Caco-2 (cell line): ENCODE measurements at places on chromosomes 2 and 18. TPM values are rescaled to one million over a fixed set of nuclear protein-coding genes. Genes with fewer than 3 reads are reported as not detected.

The GKN1 gene
- not detected in 2 replicates for total RNA-seq

The NLRC4 gene
- total RNA-seq: not detected in 2 replicates

The TEKT4 gene
- total RNA-seq: not detected in 2 replicates

The MPP4 gene
- total RNA-seq: 0.16 and 0.37 TPM in 2 replicates

The ABI2 gene
- total RNA-seq: 58.6 and 60.0 TPM in 2 replicates

The MYO1B gene
- total RNA-seq: 80.3 and 83.4 TPM in 2 replicates

The FAM228A gene
- not detected in 2 replicates for total RNA-seq

The IL1R2 gene
- 10.1 and 15.5 TPM in 2 replicates for total RNA-seq

The DSC1 gene
- total RNA-seq: 0.11 TPM in 1 of 2 replicates, not detected in the other

The CCDC74B gene
- total RNA-seq: 1.2 and 1.6 TPM in 2 replicates

The ALK gene
- total RNA-seq: 0.11 TPM in 1 of 2 replicates, not detected in the other

The L3MBTL4 gene
- 0.23 TPM in 1 of 2 replicates, not detected in the other for total RNA-seq

DNA sequence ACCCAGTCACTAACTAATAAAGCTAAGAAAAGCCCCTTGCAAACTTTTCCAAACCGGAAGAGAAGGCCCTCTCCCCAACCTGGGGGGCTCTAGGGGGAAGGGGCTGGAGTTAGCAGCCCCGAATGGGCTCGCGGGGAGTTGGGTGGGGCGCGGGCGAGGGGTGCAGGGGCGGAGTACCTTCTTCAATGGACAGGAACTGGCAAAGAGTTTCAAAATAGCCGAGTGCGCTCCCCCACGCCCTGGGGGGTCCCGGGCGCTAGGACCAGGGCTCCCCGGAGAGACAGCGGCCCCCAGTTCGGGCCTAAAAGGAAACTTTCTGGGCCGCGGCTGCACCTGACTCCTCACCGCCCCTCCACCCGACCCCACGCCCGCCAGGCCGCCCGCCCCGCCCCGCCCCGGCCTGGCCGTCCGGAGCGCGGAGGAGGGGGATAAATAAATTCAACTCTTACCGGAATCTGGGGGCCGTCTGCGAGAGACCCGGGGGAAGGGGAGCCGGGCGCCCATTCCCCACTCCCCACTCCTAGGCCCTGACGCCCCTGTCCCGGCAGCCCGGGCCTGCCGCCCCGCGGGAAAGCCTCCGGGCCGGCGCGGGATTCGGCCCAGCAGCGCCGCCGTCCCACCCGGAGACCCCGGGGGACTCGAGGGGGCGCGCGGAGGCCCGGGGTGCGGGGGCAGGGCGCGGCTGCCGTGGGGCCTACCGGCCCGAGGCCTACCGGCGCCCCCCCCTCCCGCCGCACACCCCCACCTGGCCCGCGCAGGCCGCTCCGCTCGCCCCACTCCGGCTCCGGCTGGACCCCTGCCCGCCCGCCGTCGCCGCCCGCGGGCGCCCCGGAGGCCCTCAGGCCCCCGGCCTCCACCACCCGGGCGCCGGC is 868 bp downstream of the INO80D start:
- H3K27me3 ChIP-seq: no peaks in the 10 kb centered on the region
- peak overlapping the region; percentile 97 for H3K27ac ChIP-seq
- H3K4me3 ChIP-seq: peak overlapping the region; percentile 77
- peaks cover under 1% of the 10 kb centered on the region; the same call in 1 of the 2 replicates for H3K4me1 ChIP-seq
- H3K36me3 ChIP-seq: no peaks in the 10 kb centered on the region

DNA sequence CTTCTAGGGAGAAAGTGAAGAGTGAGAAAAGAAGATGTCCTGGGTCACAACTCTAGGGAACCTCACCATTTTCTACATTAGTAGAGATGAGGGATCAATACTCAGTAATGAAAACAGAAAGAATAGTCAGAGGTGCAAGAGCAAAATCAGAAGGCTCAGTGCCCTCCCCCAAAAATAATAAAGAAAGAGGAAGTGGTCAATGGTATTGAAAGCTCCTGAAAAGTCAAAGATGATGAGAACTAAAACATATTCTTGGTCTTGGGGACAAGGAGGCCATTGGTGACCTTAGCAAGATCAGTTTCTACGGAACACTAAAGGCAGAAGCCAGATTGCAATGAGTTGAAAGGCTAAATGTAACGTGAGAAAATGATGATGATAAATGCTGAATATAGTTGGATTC is 24.5 kb upstream of the MYO1B start:
- no peak overlapping the region for H3K4me3 ChIP-seq
- DNase-seq: no peak
- H3K27ac ChIP-seq: no peak overlapping the region
- no peaks in the 10 kb centered on the region for H3K27me3 ChIP-seq
- no peaks in the 10 kb centered on the region; the same call in 1 of the 2 replicates for H3K36me3 ChIP-seq

GRCh38 chr2:85924522-85924921 is 35.7 kb upstream of the ST3GAL5 start:
- peaks cover 32% of the 10 kb centered on the region for H3K4me1 ChIP-seq
- no peak overlapping the region for H3K4me3 ChIP-seq
- no peaks in the 10 kb centered on the region for H3K36me3 ChIP-seq
- no peak for DNase-seq
- H3K27ac ChIP-seq: no peak overlapping the region

- H3K4me1 ChIP-seq: no peaks in the 10 kb centered on the region
- H3K27ac ChIP-seq: no peak overlapping the region
- no peaks in the 10 kb centered on the region for H3K27me3 ChIP-seq
- no peak overlapping the region for H3K4me3 ChIP-seq
- no peaks in the 10 kb centered on the region for H3K36me3 ChIP-seq
Observed at GRCh38 chr2:226080334-226080733, 680.8 kb downstream of the NYAP2 start.

DNA sequence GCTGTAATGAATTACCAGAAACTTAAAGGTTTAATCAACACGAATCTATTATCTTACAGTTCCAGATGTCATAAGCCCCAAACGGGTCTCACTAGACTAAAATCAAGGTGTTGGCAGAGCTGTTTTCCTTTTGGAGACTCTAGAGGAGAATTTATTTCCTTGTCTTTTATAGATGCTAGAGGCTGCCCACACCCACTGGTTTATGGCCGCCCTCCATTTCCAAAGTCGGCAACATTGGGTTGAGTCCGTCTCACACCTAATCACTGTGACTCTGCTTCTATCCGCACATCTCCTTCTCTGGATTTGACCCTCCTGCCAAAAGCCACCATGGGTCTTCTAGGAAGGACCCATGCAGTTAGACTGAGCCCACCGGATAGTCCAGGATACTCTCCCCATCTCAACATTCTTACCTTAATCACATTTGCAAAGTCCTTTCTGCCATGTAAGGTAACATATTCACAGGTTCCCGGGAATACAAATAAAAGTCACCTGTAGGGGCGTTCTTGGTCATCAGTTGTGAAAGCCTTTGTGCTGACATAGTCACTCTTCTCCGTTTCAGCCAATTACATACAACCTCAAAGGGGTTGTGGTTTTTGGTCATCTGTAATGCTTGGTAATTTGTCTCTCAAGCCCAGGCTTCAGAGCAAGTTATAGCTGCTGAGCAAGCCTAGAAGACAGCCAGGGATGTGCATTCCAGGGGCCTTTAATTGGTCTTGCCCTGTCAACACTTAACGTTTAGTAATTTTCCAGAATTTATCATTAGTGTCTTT is 179.4 kb downstream of the ANTXR1 start:
- no peak overlapping the region for H3K4me3 ChIP-seq
- H3K27me3 ChIP-seq: no peaks in the 10 kb centered on the region; the same call in none of the 2 replicates
- no peaks in the 10 kb centered on the region for H3K36me3 ChIP-seq
- no peaks in the 10 kb centered on the region for H3K4me1 ChIP-seq

- no peak for DNase-seq
- H3K27me3 ChIP-seq: no peaks in the 10 kb centered on the region
- H3K4me1 ChIP-seq: 0 out of 2 replicates have a peak, but pooled peaks cover 3% of the 10 kb centered on the region
- H3K27ac ChIP-seq: no peak overlapping the region
Observed at GRCh38 chr2:44707945-44708660, 233.4 kb upstream of the SIX3 start.

DNA sequence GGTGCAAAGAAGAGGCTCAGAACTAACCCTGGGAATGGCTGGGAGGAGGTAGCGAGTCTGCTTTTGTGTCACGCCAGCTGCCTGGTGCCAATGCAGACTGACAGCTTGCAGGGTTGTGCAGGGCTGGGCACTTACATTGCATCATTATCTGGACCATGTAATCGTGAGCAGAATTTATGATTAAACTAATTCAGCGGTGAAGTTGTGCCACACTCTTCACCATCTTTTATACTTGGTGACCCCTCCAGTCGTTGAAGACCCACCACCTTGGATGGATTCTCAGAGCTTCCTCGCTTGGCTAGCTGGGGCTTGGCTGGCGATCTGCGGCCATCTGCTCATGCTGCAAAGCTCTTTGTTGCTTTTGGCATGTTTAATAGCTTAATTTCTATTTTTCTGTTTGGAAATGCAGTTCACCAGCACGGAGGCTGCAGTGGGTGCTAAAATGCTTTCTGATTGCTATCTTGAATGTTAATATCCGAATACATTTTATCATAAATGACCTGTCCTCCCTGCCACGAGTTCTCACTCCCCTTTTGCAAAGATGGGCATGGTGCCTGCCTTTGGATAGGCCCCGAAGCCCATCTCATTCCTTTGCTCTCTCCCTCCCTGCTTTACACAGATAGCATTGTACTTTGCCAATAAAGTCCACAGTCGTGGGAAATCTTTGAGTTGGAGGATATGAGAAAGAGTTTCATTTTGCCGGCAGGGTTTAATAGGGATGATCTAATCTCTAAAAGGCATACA is 188.2 kb downstream of the PRKCE start:
- H3K27me3 ChIP-seq: no peaks in the 10 kb centered on the region
- no peaks in the 10 kb centered on the region for H3K4me1 ChIP-seq
- no peaks in the 10 kb centered on the region for H3K36me3 ChIP-seq
- H3K4me3 ChIP-seq: no peak overlapping the region

DNA sequence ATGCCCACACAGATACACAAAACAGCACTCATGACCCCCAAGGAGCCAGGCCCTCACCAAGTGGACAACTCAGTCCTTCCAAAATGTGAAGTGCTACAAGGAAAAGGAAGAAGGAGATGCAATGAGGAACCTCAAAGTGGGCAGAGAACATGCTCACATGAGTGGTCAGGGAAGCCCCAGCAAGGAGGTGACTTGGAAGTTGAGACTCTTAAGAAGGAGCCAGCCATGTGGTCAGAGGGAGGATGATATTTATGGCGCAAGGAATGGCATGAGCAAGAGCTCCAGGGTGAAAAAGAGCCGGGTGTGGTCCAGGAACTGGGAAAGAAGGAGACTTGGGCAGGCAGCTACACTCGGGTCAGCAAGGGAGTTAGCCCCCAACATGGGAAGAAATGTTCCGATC is 30.0 kb upstream of the KLHL29 start:
- no peak overlapping the region for H3K4me3 ChIP-seq
- H3K27me3 ChIP-seq: no peaks in the 10 kb centered on the region; the same call in none of the 2 replicates
- no peak for DNase-seq
- H3K36me3 ChIP-seq: no peaks in the 10 kb centered on the region

- H3K36me3 ChIP-seq: no peaks in the 10 kb centered on the region
- H3K4me1 ChIP-seq: 0 out of 2 replicates have a peak, but pooled peaks cover 8% of the 10 kb centered on the region
- no peak overlapping the region for H3K27ac ChIP-seq
Observed at GRCh38 chr2:176139661-176140512, 10.4 kb downstream of the HOXD8 start.

GRCh38 chr2:109135359-109136197 is 6.6 kb downstream of the SH3RF3 start:
- no peak for DNase-seq
- H3K4me1 ChIP-seq: no peaks in the 10 kb centered on the region
- H3K4me3 ChIP-seq: no peak overlapping the region
- H3K27ac ChIP-seq: no peak overlapping the region
- H3K36me3 ChIP-seq: no peaks in the 10 kb centered on the region
- H3K27me3 ChIP-seq: no peaks in the 10 kb centered on the region

DNA sequence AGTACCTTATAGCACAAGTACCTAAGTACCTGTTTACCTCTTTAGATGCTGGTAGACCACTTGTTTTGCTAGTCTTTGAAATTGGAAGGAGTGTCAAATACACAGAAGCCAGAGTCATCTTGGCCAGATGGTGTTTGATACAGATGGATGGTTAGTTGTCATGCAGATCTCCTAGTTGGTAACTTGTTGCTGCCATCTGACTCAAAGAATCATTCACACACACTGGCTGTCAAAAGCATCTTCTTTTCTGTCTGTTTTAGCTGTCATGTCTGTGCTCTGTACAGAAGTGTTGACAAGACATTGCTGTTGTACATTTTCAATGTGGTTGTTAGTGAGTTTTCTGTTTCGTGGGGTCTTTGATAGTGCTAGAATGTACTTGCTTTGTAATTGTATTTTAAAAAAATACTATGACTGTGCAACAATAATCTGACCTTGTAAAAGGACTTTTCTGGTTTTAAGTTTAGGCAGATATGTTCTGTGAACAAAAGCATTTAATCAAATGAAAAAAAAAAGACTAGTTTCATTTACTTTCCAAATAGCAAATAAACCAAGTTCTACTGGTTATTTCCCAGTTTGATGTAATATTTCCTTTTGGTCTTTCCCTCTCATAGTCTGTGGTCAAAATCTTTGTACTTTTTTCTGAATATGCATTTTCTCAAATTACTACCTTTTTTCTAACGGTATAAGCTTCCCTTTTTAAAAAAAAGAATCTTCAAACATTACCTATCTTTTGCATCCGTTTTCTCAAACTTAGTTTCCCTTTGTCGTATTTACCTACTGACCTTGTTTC is 39.9 kb downstream of the TANK start:
- no peaks in the 10 kb centered on the region for H3K27me3 ChIP-seq
- DNase-seq: no peak
- H3K27ac ChIP-seq: no peak overlapping the region
- no peaks in the 10 kb centered on the region for H3K4me1 ChIP-seq

GRCh38 chr2:8232871-8233270 is 449.0 kb upstream of the ID2 start:
- H3K36me3 ChIP-seq: no peaks in the 10 kb centered on the region
- no peak overlapping the region for H3K27ac ChIP-seq
- no peaks in the 10 kb centered on the region for H3K4me1 ChIP-seq
- no peaks in the 10 kb centered on the region for H3K27me3 ChIP-seq
- no peak for DNase-seq

GRCh38 chr2:17162713-17163112 is 355.5 kb downstream of the RAD51AP2 start:
- H3K4me3 ChIP-seq: no peak overlapping the region
- no peak for DNase-seq
- peaks cover 2% of the 10 kb centered on the region; the same call in 1 of the 2 replicates for H3K27me3 ChIP-seq
- H3K27ac ChIP-seq: no peak overlapping the region

- DNase-seq: no peak
- H3K4me3 ChIP-seq: no peak overlapping the region
- no peaks in the 10 kb centered on the region for H3K4me1 ChIP-seq
- no peaks in the 10 kb centered on the region for H3K36me3 ChIP-seq
- no peaks in the 10 kb centered on the region for H3K27me3 ChIP-seq
- no peak overlapping the region for H3K27ac ChIP-seq
Observed at GRCh38 chr18:31176531-31176930, 13.9 kb upstream of the DSC1 start.
